Suprapubic skin (tissue), 4 donors: ENCODE measurements at places on chromosomes 12 and 14. TPM values are rescaled to one million over a fixed set of nuclear protein-coding genes. Genes with fewer than 3 reads are reported as not detected.
A peak's percentile ranks its signal among the peaks of the same experiment; 100 is the strongest.

GRCh38 chr14:68580671-68581070 lies 212.2 kb downstream of the ZFP36L1 start:
- no peak overlapping the region for H3K4me3 ChIP-seq
- no peak for DNase-seq
- H3K36me3 ChIP-seq: no peaks in the 10 kb centered on the region
- peaks cover 56% of the 10 kb centered on the region for H3K4me1 ChIP-seq

DNA sequence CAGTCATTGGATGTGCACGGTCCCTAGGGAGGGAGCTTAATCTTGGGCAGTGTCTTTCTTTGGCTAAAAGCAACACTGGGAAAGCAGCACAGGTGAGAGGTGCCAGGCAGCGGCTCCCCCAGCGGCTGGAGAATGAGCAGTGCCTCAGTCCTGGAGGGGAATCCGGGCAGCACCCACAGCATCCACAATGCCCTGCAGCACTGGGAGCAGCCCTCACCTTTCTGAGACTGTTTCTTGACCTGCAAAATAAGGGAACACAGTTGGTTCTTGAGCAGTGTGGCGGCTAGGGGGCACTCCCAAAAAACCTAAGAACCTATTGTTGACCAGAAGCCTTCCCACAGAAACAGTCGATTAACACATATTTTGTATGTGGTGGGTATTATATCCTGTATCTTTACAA lies 75.8 kb downstream of the SINHCAF start:
- no peaks in the 10 kb centered on the region for H3K4me1 ChIP-seq
- H3K27me3 ChIP-seq: no peaks in the 10 kb centered on the region
- H3K27ac ChIP-seq: no peak overlapping the region
- H3K36me3 ChIP-seq: no peaks in the 10 kb centered on the region

GRCh38 chr14:95290871-95291431 lies 28.8 kb downstream of the CLMN start:
- no peaks in the 10 kb centered on the region for H3K27me3 ChIP-seq
- peaks cover 15% of the 10 kb centered on the region for H3K4me1 ChIP-seq
- H3K27ac ChIP-seq: peak overlapping the region; percentile 12
- H3K36me3 ChIP-seq: no peaks in the 10 kb centered on the region
- DNase-seq: peak; percentile 79
- no peak overlapping the region for H3K4me3 ChIP-seq

- no peak for DNase-seq
- H3K4me1 ChIP-seq: peaks cover 25% of the 10 kb centered on the region
- H3K27me3 ChIP-seq: no peaks in the 10 kb centered on the region
Measured at GRCh38 chr12:54129028-54129903, 59.5 kb downstream of the SMUG1 start.

DNA sequence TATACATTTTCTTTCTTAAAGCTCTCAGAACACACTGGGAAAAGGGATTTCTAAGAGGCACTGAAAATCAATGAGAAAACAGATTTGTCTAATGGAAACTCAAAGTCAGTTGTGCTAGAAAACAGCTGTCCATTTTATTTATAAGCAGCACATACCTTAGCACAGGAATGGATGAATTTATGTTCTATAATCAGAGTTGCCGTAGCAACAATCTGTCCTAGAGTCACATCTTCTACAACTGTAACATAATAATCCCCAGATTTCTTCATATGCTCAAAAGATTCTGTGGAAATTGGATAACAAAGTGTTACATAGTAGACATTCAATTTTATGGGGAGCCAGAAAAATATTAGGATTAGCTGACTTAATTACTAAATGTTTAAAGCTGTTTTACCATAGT lies 9.8 kb downstream of the GNPNAT1 start:
- H3K4me3 ChIP-seq: no peak overlapping the region
- DNase-seq: no peak
- no peaks in the 10 kb centered on the region for H3K4me1 ChIP-seq
- H3K27ac ChIP-seq: no peak overlapping the region
- H3K27me3 ChIP-seq: no peaks in the 10 kb centered on the region

Gene DPF3
- 0.80 TPM for total RNA-seq

DNA sequence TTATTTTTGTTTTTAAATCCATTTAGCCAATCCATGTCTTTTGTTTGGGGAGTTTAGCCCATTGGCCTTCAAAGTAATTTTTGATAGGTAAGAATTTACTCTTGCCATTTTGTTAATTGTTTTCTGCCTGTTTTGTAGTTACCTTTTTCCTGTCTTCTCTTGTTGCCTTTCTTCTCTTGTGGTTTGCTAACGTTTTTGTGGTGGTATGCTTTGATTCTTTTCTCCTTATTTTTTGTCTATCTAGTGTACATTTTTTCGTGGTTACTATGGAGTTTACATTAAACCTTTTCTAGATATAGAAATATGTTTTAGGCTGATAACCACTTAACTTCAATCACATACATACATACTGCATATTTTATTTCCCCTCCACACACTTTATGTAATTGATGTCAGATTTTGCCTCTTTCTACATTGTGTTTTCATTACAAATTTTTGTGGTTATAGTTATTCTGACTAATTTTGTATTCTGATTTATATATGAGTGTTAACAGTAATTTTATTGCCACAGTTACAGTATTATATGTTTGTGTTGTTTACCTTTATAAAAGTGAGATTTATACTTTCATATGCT lies 19.2 kb upstream of the PPP1R12A start:
- no peak overlapping the region for H3K27ac ChIP-seq
- no peaks in the 10 kb centered on the region for H3K27me3 ChIP-seq
- H3K4me1 ChIP-seq: no peaks in the 10 kb centered on the region
- H3K4me3 ChIP-seq: no peak overlapping the region
- H3K36me3 ChIP-seq: no peaks in the 10 kb centered on the region

Gene NEUROD4
- total RNA-seq: not detected

Gene PLEKHG7
- not detected for total RNA-seq

GRCh38 chr12:105418229-105418628 lies 87.7 kb downstream of the C12orf75 start:
- no peaks in the 10 kb centered on the region for H3K36me3 ChIP-seq
- H3K27me3 ChIP-seq: no peaks in the 10 kb centered on the region
- peak overlapping the region; percentile 17 for H3K27ac ChIP-seq
- no peak for DNase-seq
- H3K4me3 ChIP-seq: no peak overlapping the region

Gene MTA1
- 58.4 TPM for total RNA-seq

DNA sequence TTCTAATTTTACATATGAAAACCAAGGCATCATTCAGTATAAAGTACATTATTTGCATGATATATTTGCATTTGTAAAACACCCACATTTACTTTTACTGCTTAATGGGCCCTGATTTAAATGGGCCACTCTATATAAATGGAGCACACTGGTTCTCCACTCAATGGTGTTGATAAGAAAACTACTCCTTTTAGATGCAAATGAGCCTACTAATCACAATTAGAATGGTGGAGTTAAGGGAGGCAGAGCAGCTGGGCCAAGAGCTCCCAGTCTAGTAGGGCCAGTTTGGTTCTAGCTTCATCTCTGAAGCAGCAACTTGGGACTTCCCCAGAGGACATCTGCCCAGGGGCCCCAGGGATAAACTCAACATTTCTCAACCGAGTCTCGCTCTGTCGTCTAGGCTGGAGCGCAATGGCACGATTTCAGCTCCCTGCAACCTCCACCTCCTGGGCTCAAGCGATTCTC lies 120.7 kb downstream of the FOXN3 start:
- H3K27ac ChIP-seq: no peak overlapping the region
- no peak for DNase-seq
- H3K4me3 ChIP-seq: no peak overlapping the region
- no peaks in the 10 kb centered on the region for H3K36me3 ChIP-seq
- no peaks in the 10 kb centered on the region for H3K4me1 ChIP-seq

DNA sequence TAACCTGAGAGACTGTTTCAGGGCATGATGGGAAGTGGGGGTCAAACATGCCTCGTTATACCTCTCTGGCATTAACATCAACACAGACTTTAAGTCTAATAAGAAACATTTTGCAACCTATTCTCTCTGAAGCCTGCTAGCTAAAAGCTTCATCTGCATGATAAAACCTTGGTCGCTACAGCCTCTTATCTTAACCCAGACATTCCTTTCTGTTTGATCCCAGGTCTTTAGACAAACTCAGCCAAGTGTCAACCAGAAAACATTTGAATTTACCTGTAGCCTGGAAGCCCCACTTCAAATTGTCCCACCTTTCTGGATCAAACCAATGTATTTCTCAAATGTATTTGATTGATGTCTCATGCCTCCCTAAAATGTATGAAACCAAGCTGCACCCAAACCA lies 9.1 kb downstream of the PPP2R3C start:
- H3K4me3 ChIP-seq: no peak overlapping the region
- no peak for DNase-seq
- H3K27ac ChIP-seq: no peak overlapping the region
- H3K27me3 ChIP-seq: no peaks in the 10 kb centered on the region
- no peaks in the 10 kb centered on the region for H3K4me1 ChIP-seq

DNA sequence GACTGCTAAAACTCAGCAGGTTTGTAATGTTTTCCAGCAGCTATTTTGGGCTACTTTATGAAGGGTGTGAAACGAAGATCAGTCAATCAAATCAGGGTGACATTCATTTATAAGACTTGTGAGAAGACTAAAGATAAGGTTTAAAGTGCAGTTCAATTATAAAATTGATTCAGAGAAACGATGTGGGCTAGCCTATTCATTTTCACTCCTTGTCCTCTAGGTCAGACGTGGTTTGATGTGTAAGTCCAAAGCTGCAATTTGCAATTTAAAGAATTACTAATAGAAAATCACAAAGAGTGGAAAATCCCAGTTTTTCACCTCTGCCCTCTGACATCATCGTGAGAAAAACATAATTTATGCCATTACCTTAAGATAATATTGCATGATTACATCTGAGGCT lies 243.5 kb upstream of the NOVA1 start:
- no peaks in the 10 kb centered on the region for H3K4me1 ChIP-seq
- H3K36me3 ChIP-seq: no peaks in the 10 kb centered on the region
- H3K27me3 ChIP-seq: no peaks in the 10 kb centered on the region
- no peak overlapping the region for H3K27ac ChIP-seq

DNA sequence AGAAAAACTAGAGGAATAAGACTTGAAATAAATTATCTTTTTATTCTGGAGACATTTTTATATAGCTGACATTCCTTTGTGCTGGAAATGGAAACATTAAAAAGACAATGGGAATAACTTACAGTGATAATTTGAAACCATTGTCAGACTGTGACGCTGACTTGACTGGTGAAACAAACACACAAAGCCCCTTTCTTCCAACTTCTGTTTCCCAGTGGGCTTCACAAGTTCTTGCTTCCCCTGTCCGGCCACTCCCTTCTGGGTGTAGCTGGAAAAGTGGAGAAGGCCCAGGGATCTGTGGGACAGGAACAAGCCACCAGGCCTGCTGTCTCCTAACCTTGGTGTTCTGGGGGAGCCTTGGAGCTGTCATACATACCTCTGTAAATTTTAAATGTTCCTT lies 58.8 kb downstream of the PELI2 start:
- H3K27me3 ChIP-seq: no peaks in the 10 kb centered on the region
- no peak overlapping the region for H3K4me3 ChIP-seq
- H3K27ac ChIP-seq: no peak overlapping the region

GRCh38 chr12:104496336-104496735 lies 39.6 kb downstream of the CHST11 start:
- H3K4me3 ChIP-seq: no peak overlapping the region
- no peaks in the 10 kb centered on the region for H3K27me3 ChIP-seq
- H3K27ac ChIP-seq: no peak overlapping the region
- DNase-seq: no peak

Gene OVCH1
- total RNA-seq: not detected

DNA sequence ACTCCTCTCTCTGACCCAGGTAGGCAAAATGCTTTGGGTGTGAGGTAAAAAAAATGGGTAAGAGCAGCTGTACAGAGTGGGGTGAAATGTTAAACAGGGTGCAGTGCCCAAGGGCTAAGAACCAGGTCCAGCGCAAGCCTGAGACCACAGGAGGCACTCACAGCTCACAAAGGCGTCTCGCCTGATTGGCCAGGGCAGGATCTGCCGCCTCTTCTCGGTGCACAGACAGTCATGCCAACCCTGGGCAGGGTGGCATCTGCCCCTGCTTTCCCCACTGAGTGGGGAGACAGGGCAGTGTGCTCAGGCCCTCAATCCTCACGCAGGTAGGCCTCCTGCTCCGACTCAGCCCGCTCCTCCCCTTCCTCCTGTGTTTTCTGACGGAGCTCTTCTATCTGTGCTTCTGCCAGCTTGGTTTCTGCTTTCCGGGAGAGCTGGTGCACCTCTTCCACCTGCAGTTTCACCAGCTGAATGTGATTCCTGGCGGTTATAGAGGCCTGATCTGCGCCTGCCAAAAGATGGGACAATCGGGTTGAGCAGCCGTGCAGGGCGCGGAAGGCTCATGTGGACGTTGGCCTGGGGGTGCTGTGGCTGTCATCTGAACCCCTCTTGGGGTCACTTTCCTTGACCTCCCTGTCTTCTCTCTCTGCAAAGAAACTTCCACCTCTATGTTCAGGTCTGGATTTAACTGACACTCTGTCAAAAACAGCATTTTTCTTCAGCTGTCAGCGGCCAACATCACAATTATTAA lies 4.7 kb downstream of the B3GNT4 start:
- H3K36me3 ChIP-seq: peaks cover 57% of the 10 kb centered on the region
- peaks cover 14% of the 10 kb centered on the region for H3K27me3 ChIP-seq

GRCh38 chr12:118120579-118121363 lies 15.2 kb upstream of the PEBP1 start:
- H3K27ac ChIP-seq: peak overlapping the region; percentile 51
- no peaks in the 10 kb centered on the region for H3K27me3 ChIP-seq
- no peaks in the 10 kb centered on the region for H3K36me3 ChIP-seq

DNA sequence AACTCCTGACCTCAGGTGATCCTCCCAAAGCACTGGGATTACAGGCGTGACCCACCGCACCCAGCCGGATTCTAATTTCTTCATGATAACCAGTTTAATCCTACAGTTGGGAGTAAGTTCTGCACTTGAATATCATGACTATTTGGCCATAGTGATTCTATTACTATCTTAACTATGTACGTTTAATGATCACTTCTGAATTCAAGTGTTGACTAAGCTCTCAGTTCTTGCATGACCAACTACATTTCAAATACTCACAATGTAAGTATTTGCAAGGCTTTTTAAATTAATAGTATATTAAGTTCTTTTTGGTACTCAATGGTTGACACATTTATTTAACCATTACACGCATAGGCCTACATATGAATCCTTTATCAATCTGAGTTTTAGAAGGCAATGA lies 17.4 kb upstream of the VPS33A start:
- no peak for DNase-seq
- no peak overlapping the region for H3K4me3 ChIP-seq
- H3K27ac ChIP-seq: no peak overlapping the region
